Activated gamma-delta T cell treated with anti-CD3 and anti-CD28 coated beads, Interleukin-2, amount 50 U/mL, for 16 hours (primary cell): ENCODE measurements at places on chromosomes 7 and 10.

- no peak for DNase-seq
Observed at GRCh38 chr7:49327155-49327554, 402.8 kb downstream of the CDC14C start.

- DNase-seq, result no peak
Observed at GRCh38 chr10:10330418-10330817, 687.3 kb upstream of the CELF2 start.

GRCh38 chr7:117323851-117324711 lies 1.2 kb upstream of the WNT2 start:
- no peak for DNase-seq

GRCh38 chr10:121838931-121839330 lies 88.9 kb downstream of the ATE1 start:
- DNase-seq, result no peak

DNA sequence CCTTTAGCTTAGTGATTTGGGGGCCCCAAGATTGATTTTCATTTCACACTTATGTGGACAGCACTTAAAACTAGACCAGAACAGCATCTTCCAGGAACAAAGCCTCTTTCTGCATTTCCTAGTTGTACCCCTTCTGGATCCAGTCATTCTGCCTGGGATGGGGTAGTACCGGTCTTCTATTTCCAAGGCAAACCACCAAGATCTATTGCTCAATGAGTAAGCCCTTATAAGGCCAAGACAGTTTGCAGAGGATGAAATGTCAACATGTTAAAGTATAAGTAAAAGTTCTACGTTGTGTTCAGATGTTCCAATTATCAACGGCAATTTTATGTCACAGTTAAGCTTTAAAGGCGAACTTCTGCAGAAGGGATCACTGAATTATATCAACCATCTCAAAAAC lies 106.9 kb upstream of the ZNF746 start:
- DNase-seq, result no peak

DNA sequence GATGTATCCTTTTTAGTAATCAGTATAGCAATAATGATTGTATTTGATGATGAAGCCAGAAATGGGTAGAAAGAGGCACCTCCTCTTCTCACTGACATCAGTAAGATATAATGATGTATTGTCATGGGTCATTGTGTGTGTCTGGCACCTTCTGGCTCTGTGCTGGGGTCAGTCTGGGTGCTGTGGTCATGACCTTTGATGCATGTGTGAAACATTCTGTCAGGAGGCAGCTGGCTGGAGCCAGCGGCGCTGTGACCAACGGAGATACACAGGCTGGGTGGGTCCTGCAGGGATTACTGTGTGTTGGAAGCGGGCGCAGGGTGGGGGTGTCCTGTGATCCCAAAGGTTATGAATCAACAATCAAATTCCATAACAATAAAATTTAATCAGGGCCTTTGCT lies 35.2 kb downstream of the EEPD1 start:
- no peak for DNase-seq

- DNase-seq, result no peak
Observed at GRCh38 chr7:22860784-22861482, 38.3 kb upstream of the TOMM7 start.

DNA sequence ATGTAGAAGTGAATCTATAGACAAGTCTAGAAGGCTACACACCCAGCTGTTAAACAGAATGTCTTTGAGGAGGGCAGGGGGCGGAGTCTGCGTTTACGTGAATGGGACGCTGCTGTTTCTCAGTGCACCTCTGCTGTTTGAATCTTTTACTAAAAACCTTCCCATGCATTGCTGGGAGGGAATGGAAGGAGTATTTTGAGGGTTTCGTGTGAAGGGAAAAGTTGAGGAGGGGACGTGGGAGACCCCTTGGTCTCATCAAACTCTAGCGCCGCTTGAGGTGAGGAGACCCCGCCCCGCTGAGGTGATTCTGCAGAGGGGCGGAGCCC lies 492 bp upstream of the VCL start:
- no peak for DNase-seq

- DNase-seq, result no peak
Observed at GRCh38 chr10:16887565-16887964, 70.3 kb upstream of the RSU1 start.

DNA sequence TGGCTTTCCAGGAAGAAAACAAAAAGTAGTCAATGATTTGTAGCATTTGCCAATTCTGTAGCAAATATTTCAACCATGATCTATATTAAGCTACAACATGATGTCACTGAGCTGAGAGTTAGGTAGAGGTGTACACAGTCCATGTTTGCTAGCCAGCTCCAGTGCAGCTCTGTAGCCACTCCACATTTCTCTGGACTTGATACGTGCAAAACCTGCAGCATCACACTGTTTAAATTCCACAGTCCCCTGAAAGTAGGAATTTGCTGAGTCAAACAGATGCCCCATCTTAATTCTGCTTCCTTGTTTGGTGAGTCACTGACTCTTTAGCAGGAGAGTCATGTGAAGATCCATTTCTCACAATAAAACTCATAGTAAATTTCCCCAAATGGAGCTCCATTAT lies 89.8 kb upstream of the LRRTM3 start:
- DNase-seq, result no peak

DNA sequence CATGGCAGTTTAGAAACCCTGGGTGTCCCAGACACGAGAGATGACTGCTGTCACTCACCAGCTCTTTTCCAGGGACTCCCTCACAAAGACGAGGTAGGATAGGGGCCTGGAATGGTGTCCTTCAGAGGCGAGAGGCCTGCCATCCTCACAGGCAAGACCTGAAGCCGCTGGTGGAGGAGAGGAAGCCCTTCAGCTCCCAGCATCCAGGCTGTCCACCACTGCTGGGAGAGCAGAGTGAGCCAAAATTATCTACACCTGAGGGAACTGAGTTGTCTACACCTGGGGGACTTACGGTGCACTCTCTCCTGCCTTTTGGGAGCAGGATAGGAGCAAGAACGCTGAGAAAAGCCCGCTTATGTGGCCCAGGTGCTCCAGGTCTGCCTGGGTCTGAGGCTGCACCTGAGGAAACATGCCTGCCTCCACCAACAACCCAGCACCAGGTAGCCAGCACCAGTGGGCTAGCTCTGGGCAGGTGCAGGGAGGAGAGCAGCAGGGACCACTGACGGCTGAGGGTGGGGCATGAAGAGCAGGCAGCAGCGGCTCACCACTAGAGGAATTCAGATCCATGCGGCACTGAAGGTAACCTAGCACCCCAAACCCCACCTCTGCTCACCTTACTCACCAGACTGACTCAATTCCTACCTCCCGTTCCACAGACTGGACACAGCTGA lies 357.2 kb downstream of the SH2D4B start:
- no peak for DNase-seq

DNA sequence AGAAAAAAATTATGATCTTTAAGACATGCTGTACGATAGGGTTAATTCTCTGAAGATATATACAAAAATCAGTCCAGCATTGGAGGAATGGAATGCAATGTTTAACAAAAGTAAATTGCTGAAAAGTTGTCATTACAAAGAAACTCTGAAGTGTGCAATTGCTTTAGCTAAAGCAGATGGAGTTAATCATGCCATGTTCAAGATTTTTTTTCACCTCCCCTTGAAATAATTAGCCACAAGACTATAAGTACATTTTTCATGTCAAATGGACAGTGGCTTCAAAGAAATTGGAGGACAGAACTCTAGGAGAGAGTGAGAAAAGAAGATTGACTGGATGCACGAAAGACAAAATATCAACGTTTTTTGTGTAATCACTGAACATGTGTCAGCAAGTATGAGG lies 63.1 kb upstream of the MEOX2 start:
- no peak for DNase-seq

DNA sequence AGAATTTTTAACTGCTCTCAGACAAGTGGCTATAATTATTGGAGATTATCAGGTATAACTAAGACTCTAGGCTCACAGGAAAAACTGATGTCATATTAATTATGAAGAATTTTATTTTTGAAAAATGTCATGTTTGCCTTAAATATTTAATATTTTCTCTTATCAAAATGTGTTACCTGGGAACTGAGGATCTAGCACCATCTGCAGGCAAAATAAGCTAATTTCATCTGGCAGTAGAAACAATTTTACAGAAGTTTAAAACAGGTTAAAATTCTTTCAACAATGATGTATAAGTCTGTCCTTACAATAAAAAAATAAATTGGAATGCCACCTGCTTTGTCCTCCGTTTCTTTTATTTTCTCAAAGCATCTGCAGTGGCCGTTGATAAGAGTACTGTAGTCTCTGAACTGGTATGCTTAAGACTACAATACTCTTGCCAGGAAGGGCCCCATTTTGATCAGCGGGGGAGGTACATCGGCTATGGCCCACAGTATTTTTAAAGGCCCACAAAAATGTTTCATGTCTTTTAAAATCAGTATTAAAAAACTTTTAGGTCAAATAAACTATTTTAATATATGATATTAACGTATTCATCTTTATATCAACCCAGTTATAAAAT lies 81.3 kb downstream of the VWDE start:
- no peak for DNase-seq

DNA sequence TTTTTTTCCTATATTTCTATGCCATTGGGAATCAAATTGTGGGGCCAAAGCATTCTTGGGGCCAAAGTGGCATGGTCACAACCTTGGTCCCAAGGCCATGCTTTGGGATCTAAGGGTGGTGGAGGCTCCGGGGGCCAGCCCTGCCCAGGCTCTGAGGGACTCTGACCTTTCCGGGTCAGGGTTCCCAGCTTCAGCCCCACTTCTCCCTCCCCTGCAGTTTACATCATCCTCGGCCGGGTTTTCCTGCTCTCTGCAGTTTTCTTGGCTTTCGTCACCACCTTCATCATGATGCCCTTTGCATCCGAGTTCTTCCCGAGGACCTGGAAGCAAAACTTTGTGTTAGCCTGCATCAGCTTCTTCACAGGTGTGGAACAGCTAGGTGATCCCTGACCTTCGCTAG lies 8.5 kb downstream of the TMEM225B start:
- no peak for DNase-seq

DNA sequence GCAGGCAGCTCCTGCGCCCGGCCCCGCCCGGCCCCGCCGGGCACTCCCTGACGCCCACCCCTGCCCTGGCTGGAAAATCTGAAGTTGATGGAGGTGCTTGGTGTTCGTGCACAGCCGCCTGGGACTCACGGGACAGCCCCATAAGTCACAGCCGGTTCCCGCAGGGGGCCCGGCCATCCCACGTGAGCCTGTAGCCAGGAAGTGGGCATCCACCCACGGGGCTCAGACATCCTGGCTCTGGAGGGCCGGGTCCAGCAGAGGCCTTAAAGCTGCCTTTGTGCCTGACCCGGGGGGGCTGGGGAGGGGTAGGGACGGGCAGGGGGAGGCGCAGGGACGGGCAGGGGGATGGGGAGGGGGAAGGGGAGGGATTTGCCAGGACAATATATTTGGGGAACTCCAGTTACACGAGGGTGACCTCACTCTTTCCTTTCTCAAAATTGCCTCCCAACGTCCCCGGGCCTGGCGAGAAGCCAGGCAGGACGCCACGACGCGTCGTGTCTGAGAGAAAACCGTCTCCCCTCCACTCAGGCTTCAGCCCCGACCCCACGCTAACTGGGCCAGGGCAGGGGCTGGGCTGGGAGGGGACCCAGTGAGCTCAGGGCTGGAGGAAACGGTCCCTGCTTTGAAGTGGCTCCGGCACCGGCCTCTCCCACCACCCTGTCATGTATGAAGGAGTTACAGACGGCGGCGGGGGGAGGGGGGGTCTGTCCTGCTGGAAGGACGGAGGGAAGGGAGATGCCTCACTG lies 82.1 kb upstream of the PDGFA start:
- peak; percentile 85 for DNase-seq

- DNase-seq, result no peak
Observed at GRCh38 chr10:113006656-113007342, 56.8 kb downstream of the TCF7L2 start.

DNA sequence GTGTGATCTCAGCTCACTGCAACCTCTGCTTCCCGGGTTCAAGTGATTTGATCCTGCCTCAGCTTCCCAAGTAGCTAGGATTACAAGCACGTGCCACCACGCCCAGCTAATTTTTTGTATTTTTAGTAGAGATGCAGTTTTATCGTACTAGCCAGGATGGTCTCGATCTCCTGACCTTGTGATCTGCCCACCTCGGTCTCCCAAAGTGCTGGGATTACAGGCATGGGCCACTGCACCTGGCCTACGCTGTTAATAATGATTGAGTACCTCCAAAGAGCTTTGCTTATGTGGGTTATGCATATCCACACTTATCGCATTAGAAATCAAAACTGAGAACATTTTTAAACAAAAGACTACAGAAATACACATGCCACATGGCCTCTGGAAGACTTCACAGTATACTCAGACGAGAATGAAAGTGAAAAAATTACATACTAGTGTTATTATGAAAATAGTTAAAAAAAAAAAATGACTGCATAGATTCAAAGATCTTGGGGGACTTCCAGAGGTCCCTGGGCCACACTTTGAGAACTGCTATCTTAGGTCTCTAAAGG lies 25.4 kb downstream of the RPP38 start:
- DNase-seq, result no peak
